Breast epithelium (tissue), 4 donors: ENCODE measurements at places on chromosomes 1 and 21. TPM values are rescaled to one million over a fixed set of nuclear protein-coding genes. Genes with fewer than 3 reads are reported as not detected.
A peak's percentile ranks its signal among the peaks of the same experiment; 100 is the strongest.

DNA sequence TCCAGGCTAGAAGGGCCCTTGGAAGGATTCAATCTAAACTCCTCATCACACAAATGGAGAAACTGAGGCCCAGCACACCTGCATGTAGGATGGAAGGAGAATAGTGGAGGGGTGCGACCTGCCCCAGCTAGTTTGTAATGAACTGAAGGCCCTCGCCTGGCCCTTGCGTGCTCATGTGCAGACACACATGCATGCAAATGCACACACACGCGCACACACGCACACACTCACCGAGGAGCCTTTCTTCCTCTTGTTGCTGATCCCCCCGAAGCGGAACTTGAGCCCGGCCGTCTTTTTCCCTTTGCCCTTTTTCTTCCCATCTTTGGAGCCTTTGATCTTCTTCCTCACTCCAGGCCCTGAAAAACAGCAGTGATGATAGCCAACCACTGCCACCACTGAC, 27.9 kb downstream of the CHD5 start:
- no peak for DNase-seq
- no peak overlapping the region for H3K27ac ChIP-seq
- no peak overlapping the region for H3K4me3 ChIP-seq
- H3K27me3 ChIP-seq, result peaks cover 3% of the 10 kb centered on the region
- peaks cover 4% of the 10 kb centered on the region for H3K4me1 ChIP-seq
- H3K36me3 ChIP-seq, result no peaks in the 10 kb centered on the region

Gene FLVCR1
- 7.9 TPM for total RNA-seq

Gene KCNJ9
- total RNA-seq, result not detected

DNA sequence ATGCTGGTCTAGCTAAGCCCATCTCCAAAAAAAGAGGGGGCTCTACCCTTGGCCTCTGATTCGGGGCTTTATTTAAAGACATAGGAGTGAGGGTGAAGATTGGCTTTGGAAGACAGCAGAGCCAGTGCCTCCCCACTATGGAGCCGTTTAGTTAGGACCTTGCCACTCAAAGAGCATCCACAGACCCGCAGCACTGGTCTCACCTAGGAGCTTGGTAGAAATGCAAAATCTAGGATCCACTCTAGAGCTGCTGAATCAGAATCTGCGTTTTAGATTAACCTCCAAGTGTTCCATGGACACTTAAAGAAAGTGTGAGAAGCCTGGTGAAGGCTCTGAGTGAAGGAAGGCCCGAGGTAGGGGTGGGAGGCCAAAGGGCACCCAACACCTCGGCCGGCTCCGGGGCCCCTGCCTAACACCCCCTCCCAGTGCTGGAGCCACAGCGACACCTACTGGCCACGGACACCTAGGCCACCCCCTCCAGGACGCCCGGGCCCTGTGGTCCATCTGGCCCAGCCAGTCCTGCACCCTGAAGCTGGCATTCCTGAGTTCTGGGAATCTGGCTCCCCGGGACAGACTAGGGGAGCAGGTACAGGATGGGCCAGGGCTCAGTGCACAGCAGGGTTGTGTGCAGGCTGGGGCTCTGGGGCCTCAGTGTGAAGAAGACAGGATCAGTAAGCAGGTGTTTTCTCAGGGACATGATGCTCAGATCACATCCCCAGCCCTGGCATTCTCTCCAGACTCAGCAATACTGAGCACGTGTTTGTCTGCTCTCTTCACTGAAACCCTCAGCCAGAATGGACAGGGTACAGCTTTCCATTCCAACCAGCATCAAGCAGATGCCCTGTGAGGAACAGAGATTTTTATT, 79.2 kb downstream of the TMEM53 start:
- H3K36me3 ChIP-seq, result no peaks in the 10 kb centered on the region
- no peaks in the 10 kb centered on the region for H3K4me1 ChIP-seq
- peak; percentile 70 for DNase-seq
- H3K4me3 ChIP-seq, result no peak overlapping the region

GRCh38 chr21:37593015-37593414, 226.4 kb downstream of the DYRK1A start:
- no peaks in the 10 kb centered on the region for H3K27me3 ChIP-seq

GRCh38 chr1:47885062-47885830, 111.9 kb downstream of the TRABD2B start:
- no peaks in the 10 kb centered on the region for H3K36me3 ChIP-seq
- no peak overlapping the region for H3K4me3 ChIP-seq
- H3K27me3 ChIP-seq, result no peaks in the 10 kb centered on the region
- no peak for DNase-seq
